CD4-positive, alpha-beta T cell treated with Interleukin-6 at 100 ng/mL for 8 hours (primary cell): ENCODE measurements at places on chromosomes 3 and 15.

GRCh38 chr3:124650798-124651197 is 79.5 kb upstream of the UMPS start:
- no peak for DNase-seq

- no peak for DNase-seq
Observed at GRCh38 chr3:55362210-55362960, 124.7 kb downstream of the WNT5A start.

- DNase-seq: no peak
Observed at GRCh38 chr3:43951813-43952212, 261.1 kb downstream of the ABHD5 start.

- DNase-seq: no peak
Observed at GRCh38 chr3:158532099-158532734, 38.8 kb upstream of the MLF1 start.

GRCh38 chr3:14989943-14990779 is 42.8 kb downstream of the NR2C2 start:
- DNase-seq: no peak

- peak; percentile 24 for DNase-seq
Observed at GRCh38 chr15:56537881-56538280, 72.9 kb upstream of the MNS1 start.

DNA sequence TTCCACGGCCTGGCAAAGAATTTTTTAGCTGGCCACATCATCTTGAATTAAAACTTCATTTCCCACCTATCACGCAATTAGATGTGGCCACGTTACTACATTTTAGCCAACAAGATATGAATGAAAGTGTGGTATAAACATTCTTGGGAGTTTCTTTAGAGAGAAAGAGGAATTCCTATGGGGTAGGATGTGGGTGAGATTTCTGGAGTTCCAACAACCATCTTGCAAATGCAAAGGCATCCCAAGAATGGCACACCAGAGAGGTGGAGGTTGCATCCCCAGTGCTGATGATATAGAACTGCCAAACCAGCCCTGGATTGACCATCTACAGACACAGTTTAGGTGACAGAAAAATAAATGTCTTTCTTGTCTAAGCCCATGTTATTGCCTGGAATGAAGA is 66.3 kb upstream of the AKAP13 start:
- no peak for DNase-seq

- peak; percentile 69 for DNase-seq
Observed at GRCh38 chr3:31226346-31226745, 306.4 kb upstream of the STT3B start.

GRCh38 chr15:63473007-63473748 is 31.2 kb upstream of the USP3 start:
- no peak for DNase-seq

GRCh38 chr3:69511361-69511760 is 125.5 kb upstream of the FRMD4B start:
- DNase-seq: no peak

DNA sequence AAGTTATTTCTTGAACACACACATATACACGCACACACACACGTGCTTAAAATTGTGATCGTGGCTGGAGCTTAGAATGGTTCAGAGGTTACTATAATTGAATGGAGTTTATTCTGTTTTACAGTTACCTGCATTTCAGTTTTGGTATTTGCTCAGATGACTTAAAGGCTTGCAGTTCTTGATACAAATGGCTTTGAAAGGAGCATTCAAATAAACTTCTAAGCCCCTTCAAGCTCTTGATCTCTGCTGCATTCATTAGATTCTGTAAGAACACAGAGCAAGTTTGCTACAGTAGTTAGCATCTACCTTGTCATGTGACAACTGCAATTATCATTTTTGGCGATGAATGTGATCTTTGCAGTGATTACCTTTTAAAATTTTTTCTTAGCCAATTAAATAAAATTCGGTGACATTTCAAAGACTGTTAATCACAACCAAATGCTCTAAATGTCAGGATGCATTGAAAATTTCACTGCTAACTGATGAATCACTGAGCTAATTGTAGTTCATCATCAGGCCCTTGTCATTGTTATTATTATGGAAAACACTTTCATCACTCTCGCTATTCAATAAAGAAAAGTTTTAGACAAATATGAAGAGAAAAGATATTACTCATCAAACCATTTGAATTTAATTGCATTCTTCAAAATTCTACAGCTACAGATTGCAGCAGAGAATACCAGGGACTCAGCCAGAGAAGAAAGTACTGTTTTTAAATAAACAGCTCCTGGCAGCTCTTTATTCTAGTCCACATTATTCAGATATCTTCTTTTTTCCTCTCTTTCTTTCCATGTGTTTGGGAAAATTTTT is 296.1 kb downstream of the LRTM1 start:
- DNase-seq: no peak

GRCh38 chr3:162586591-162586990 is 1090.0 kb downstream of the OTOL1 start:
- no peak for DNase-seq

DNA sequence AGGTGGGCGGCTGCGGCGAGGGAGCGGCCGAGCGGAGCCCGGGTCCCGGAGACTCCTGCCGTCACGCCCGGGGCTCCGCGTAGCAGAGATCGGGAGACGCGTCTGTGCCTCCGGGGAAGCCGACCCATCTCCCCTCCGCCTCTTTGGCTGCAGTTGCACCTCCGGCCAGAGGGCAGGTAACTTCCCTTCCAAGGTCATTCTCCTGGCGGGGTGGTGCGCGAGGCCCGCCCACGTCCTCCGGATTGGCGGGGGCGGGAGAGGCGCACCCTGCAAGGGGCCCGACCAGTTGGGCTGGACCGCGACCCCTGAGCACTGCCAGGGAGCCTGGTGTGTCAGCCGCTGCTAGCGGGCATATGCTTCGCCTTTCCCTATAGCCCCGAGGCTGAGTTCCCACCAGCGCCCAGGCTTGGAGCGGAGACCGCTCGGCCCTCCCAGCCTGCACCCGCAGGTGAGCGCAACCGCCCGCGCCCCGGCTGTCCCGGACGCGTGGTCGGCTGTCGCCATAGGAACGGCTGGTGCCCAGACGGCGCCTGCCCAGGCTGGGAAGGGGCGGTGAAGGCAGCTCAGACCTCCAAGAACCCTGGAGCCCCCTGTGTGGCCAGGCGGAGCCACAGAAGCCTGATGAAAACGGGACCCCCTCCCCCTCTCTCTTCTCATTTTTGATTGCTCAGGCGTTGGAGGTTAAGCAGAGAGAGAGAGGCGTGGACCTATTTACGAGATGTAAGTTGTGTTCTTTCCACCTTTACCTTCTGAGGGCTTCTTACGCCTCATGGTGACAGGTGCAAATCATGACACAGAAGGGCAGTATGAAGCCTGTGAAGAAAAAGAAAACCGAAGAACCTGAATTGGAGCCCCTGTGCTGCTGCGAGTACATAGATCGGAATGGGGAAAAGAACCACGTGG is 453 bp downstream of the ZDHHC23 start:
- no peak for DNase-seq

- DNase-seq: no peak
Observed at GRCh38 chr3:123884203-123884831, at the start of gene MYLK. Gene MYLK, minus strand, starts transcription at chr3:123884332. Its CDS starts 90,491 bp downstream, at chr3:123793841.

GRCh38 chr15:69751147-69751546 is 298.5 kb downstream of the RPLP1 start:
- DNase-seq: no peak

DNA sequence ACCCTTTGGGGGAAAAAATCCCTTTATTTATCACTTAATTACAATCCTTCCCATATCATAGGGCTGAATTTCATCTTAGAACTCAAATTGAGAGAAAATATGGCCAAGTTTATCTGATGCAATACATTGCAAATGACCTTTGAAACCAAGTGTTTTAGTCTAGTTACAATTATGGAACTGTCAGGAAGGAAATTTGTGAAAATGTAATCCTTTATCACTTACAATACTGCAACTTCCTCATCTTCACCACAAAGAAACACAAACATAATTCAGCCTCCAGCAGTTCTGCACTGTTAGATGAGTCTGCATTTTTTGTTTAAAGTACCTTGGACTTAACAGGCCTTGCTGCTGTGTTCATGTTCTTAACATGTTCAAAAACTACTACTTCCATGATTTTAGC is 4.6 kb downstream of the CCPG1 start:
- no peak for DNase-seq
